ENCODE measurements at places on chromosomes 12 and 14.

GRCh38 chr14:51304438-51304837 lies 64.4 kb downstream of the TMX1 start:
- H3K4me1 ChIP-seq = no peaks in the 10 kb centered on the region
- no peak for DNase-seq
- no peaks in the 10 kb centered on the region for H3K36me3 ChIP-seq
- no peak overlapping the region for H3K4me3 ChIP-seq
- no peak overlapping the region for H3K27ac ChIP-seq

- peak; percentile 62 for DNase-seq
- no peaks in the 10 kb centered on the region for H3K36me3 ChIP-seq
- peak overlapping the region; percentile 54 for H3K4me3 ChIP-seq
- H3K27ac ChIP-seq = no peak overlapping the region
- peaks cover 94% of the 10 kb centered on the region for H3K27me3 ChIP-seq
These were observed 1.4 kb upstream of the TBX3 start for GRCh38 chr12:114685320-114685781.

DNA sequence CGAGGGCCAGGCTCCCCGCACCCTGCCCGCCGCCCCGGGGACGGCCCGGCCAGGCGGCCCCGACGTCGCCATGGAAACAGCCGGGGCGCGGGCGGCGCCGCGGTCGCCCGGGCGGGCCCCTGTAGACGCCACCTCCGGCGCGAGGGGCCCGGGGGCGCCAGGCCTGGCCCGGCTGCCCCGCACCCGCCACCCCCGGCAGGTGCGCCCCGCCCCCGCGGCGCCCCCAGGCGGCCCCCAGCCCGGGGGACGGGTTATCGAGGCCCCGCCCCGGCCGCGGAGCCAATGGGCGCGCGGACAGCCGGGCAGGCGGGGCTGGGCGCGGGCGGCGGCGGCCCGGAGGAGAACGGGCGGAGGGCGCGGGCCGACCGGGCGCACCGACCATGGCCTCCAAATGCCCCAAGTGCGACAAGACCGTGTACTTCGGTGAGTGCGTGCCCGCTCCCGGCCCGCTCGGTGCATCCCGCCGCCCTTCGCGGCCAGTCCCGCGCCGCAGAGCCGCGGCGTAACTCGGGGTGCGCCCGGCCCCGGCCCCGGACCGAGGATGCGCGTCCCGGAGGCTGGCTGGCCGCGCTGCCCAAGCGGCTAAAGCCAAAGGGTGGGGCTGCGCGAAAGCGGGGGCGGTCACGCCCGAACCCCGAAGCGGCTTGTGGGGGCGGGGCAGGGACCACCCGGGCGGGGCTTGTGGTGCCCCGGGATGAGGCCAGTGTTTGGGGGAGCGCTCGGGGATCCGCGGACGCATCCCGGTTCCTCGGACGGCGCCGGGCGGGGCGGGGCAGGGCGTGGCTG lies at the start of gene CRIP2:
TSS of gene CRIP2 (plus strand) at position 339 of the 786 bp plus-strand sequence. CDS start at position 381, 42 bp downstream.
- peaks cover 20% of the 10 kb centered on the region for H3K4me1 ChIP-seq
- peaks cover 48% of the 10 kb centered on the region for H3K27me3 ChIP-seq
- H3K36me3 ChIP-seq = peaks cover 5% of the 10 kb centered on the region

- DNase-seq = no peak
- no peak overlapping the region for H3K27ac ChIP-seq
- H3K36me3 ChIP-seq = no peaks in the 10 kb centered on the region
- H3K27me3 ChIP-seq = no peaks in the 10 kb centered on the region
- H3K4me3 ChIP-seq = no peak overlapping the region
- peaks cover 13% of the 10 kb centered on the region for H3K4me1 ChIP-seq
These were observed 22.8 kb upstream of the SLC38A2 start for GRCh38 chr12:46395388-46395787.

- no peak overlapping the region for H3K27ac ChIP-seq
- H3K27me3 ChIP-seq = no peaks in the 10 kb centered on the region
- no peak for DNase-seq
- no peaks in the 10 kb centered on the region for H3K4me1 ChIP-seq
- no peak overlapping the region for H3K4me3 ChIP-seq
These were observed 33.7 kb downstream of the CPM start for GRCh38 chr12:68899251-68899771.

DNA sequence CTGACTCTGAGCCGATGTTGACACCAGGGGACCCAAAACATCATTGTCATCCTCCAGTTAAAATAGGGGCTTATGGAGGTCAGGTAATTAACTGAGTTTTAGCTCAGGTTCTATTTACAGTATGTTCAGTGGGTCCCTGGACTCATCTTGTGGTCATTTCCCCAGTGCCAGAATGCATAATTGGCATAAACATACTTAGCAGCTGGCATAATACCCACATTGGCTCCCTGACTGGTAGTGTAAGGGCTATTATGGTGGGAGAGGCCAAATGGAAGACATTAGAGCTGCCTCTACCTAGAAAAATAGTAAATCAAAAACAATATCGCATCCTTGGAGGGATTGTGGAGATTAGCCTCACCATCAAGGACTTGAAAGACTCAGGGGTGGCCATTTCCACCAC lies 350.9 kb downstream of the C12orf75 start:
- H3K4me3 ChIP-seq = no peak overlapping the region
- H3K4me1 ChIP-seq = no peaks in the 10 kb centered on the region
- no peak overlapping the region for H3K27ac ChIP-seq
- DNase-seq = no peak
- H3K36me3 ChIP-seq = no peaks in the 10 kb centered on the region

- DNase-seq = no peak
- H3K27me3 ChIP-seq = no peaks in the 10 kb centered on the region
- H3K4me3 ChIP-seq = no peak overlapping the region
- H3K27ac ChIP-seq = no peak overlapping the region
- H3K4me1 ChIP-seq = peaks cover 22% of the 10 kb centered on the region
These were observed 48.8 kb downstream of the SLC38A1 start for GRCh38 chr12:46219877-46220655.

GRCh38 chr12:3103806-3104205 lies 26.6 kb downstream of the TSPAN9 start:
- no peak overlapping the region for H3K4me3 ChIP-seq
- H3K27ac ChIP-seq = no peak overlapping the region
- H3K4me1 ChIP-seq = no peaks in the 10 kb centered on the region
- H3K36me3 ChIP-seq = no peaks in the 10 kb centered on the region

DNA sequence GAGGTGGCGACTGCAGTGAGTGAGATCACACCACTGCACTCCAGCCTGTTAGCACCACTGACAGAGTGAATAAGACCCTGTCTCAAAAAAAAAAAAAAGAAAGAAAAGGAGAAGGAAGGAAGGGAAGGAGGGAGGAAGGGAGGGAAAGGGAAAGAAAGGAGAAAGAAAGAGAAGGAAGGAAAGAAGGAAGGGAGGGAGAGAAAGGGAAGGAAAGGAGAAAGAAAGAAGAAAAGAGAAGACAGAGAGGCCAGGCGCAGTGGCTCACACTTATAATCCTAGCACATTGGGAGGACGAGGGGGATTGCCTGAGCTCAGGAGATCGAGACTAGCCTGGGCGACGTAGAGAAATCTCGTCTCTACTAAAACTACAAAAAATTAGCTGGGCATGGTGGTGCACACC lies 13.2 kb downstream of the DCAF5 start:
- no peak for DNase-seq
- H3K27me3 ChIP-seq = no peaks in the 10 kb centered on the region
- no peaks in the 10 kb centered on the region for H3K36me3 ChIP-seq
- H3K4me1 ChIP-seq = peaks cover 7% of the 10 kb centered on the region

DNA sequence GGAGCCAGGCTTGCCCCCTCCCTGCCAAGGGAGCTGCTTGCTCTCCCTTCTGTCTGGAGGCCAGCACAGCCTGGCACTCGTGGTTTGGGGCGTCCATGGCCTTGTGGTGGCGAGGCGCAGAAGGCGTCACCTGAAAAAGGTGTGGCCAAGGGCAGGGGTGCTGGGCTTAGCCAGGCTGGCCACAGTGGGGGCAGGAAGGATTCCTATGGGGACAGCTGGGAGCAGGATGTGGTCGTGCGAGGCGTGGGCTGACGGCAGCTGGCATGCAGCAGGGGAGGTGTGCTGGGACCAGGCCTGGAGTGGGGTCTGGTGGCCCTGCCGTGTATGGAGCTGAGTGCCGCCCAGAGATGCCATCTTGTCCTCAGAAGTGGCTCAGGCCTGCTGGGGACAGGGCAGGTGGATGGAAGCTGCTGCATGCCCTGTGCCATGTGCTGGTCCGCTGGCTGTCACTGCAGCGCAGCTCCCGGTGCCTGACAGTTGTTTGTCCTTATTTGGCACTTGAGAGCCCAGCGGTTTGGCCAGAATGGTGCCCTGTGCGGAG lies 30.0 kb downstream of the SH2B3 start:
- H3K27me3 ChIP-seq = no peaks in the 10 kb centered on the region
- DNase-seq = no peak
- peaks cover 31% of the 10 kb centered on the region for H3K4me1 ChIP-seq
- 0 out of 2 replicates have a peak overlapping the region, but pooled peaks have one; percentile 34 for H3K27ac ChIP-seq
- no peaks in the 10 kb centered on the region for H3K36me3 ChIP-seq

GRCh38 chr12:129558036-129558435 lies 345.8 kb downstream of the TMEM132D start:
- no peaks in the 10 kb centered on the region for H3K27me3 ChIP-seq
- H3K27ac ChIP-seq = no peak overlapping the region
- no peak overlapping the region for H3K4me3 ChIP-seq
- no peak for DNase-seq
- no peaks in the 10 kb centered on the region for H3K36me3 ChIP-seq
- no peaks in the 10 kb centered on the region for H3K4me1 ChIP-seq

- H3K4me3 ChIP-seq = no peak overlapping the region
- no peak overlapping the region for H3K27ac ChIP-seq
- H3K36me3 ChIP-seq = no peaks in the 10 kb centered on the region
- DNase-seq = no peak
- H3K4me1 ChIP-seq = peaks cover 2% of the 10 kb centered on the region
- no peaks in the 10 kb centered on the region for H3K27me3 ChIP-seq
These were observed 34.7 kb downstream of the SSH1 start for GRCh38 chr12:108822497-108823205.

GRCh38 chr12:93913845-93914244 lies 234.5 kb upstream of the PLXNC1 start:
- no peaks in the 10 kb centered on the region for H3K36me3 ChIP-seq
- H3K4me1 ChIP-seq = no peaks in the 10 kb centered on the region
- no peak overlapping the region for H3K27ac ChIP-seq
- no peaks in the 10 kb centered on the region for H3K27me3 ChIP-seq
- H3K4me3 ChIP-seq = no peak overlapping the region

DNA sequence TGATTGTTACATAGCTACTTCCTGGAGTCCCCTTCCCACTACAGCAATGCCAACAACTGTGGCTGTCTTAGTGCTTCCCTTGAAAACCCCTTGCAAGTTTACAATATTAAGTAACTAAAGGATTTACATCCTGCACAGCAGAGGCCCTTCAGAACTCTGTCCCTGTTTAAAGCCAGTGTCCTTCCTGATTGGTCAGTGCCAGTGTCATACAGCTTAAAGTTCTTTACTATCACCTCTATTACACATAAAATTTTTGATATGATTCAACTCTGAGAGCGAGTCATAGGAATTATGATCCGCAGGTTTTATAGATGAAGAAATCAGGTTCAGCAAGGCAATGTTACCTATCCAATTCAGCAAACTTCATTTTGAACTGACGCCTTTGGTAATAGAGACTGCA lies 91.4 kb upstream of the ALX1 start:
- H3K27me3 ChIP-seq = no peaks in the 10 kb centered on the region
- no peak overlapping the region for H3K4me3 ChIP-seq
- H3K36me3 ChIP-seq = no peaks in the 10 kb centered on the region
- H3K4me1 ChIP-seq = no peaks in the 10 kb centered on the region
- DNase-seq = no peak

- no peak overlapping the region for H3K4me3 ChIP-seq
- H3K4me1 ChIP-seq = no peaks in the 10 kb centered on the region
- H3K36me3 ChIP-seq = no peaks in the 10 kb centered on the region
- no peak for DNase-seq
- no peaks in the 10 kb centered on the region for H3K27me3 ChIP-seq
- H3K27ac ChIP-seq = no peak overlapping the region
These were observed 53.9 kb upstream of the STRN3 start for GRCh38 chr14:31080056-31080455.

Measured in H1 (cell line).